T-helper 9 cell (primary cell): ENCODE measurements at places on chromosomes 3 and 15.

GRCh38 chr3:133130168-133130567 is 92.0 kb downstream of the TMEM108 start:
- no peak for DNase-seq

DNA sequence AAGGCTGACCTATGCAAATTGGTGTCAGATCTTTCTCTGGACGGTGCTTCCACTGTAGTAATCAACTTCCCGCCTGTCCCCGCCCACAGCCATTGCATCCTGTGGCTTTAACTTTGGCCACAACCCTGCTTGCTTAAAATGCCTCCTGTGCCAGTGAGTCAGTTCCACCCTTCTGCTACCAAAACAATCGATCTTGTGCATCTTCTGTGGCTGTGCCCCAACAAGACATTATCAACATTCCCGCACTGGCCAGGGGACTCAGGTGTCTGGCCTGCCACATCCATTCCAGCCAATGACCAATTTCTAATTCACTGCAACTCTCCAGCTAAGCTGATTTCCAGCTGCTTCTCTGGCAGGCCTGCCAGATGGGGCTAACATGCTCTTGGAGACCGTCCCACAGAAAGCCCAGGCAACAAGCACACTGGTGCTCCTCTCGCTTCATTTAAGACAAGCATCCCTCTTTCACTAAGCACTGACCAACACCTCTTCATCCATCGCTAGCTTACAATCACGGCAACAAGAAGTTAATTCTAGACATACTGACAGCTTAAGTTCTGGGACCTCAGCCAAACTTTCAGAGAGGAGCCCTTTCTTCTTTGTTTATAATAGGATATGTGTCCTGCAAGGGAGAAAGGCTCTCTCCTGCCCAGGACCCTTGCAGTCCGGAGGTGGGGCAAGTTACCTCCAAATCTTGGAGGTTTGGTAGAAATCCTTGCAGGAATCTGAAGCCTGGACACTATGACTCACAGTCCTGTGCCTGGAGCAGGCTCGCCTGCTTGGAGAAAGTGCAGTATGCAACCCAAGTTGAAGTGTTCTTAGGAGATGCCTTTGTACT is 6.7 kb downstream of the CA12 start:
- DNase-seq = no peak

- DNase-seq = no peak
Measured at GRCh38 chr3:65999606-66000005, 39.1 kb downstream of the MAGI1 start.

GRCh38 chr3:42763021-42763420 is 10.0 kb downstream of the CCDC13 start:
- no peak for DNase-seq
